AG10803 (cell line): ENCODE measurements at places on chromosomes 11 and 22.

DNA sequence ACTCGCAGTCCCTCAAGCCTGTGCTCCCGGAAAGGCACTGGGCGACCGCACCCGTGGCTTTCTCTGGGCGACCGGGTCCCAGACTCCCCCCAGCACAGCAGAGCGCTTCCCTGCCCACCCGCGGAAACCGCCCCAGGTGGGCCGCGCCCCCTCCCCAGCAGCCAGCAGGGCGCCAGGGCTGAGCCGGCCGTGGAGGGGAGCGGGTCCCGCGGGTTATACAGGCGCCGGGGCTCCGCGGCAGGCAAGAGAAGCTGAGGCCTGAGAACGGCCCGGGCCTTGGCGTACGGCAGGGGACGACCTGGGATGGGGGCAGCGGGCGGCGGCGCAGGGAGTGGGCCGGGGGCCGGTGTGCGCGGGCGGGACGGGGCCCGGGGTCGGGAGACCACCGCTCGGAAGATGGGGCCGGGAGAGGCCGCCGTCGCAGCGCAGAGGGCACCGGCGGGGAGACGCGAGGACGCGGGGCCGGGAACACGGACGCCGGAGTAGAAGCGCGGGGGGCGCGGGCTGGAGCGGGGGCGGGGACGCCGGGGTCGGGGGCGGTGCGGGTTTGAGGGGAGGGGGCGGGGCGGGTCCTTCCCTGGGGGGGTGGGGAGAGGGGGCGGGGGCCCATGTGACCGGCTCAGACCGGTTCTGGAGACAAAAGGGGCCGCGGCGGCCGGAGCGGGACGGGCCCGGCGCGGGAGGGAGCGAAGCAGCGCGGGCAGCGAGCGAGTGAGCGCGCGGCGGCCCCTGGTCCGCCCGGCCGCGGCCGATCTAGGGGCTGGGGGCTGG lies at the start of gene MDK:
TSS of gene MDK (plus strand) at position 622 of the 771 bp plus-strand sequence. CDS start 389 bp downstream, outside the sequence.
- DNase-seq: no peak

GRCh38 chr11:70527046-70527395 lies 128.7 kb downstream of the CTTN start:
- no peak for DNase-seq

GRCh38 chr11:12184699-12185098 lies 74.3 kb downstream of the MICAL2 start:
- peak; percentile 47 for DNase-seq

GRCh38 chr11:36945384-36945783 lies 347.3 kb upstream of the RAG2 start:
- peak; percentile 2 for DNase-seq

DNA sequence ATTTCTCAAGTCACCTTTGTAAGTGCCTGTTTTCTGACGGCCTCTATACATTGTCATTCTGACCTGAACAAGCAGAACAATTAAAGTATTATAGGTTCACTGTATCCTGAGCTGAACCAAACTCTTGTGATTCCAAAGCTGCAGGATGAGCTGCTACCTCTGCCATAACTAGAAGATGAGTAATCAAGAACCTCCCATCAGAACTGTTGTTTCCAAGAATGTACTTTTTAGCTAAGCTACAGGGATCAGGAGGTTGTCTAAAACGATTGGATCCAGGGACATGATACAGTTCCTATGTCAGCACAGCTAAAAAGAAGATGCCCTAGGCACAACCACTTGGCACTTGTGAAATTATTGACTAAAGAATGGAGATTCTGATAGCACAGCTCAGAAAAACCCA lies 288.4 kb upstream of the CCDC90B start:
- DNase-seq: peak; percentile 45

GRCh38 chr11:100687054-100687629 lies at the start of gene ARHGAP42:
TSS of gene ARHGAP42 (plus strand) at chr11:100687288. CDS start at chr11:100687679, 391 bp downstream.
- DNase-seq: peak; percentile 55
